Activated CD4-positive, alpha-beta T cell treated with anti-CD3 and anti-CD28 coated beads for 1 hour (primary cell): ENCODE measurements at places on chromosomes 5 and 9.

GRCh38 chr5:71932655-71933338 lies 174.5 kb upstream of the MAP1B start:
- no peak for DNase-seq

- DNase-seq, result no peak
Measured at GRCh38 chr9:113953531-113953930, 77.4 kb downstream of the ZNF618 start.

GRCh38 chr9:14535161-14535955 lies 157.9 kb downstream of the ZDHHC21 start:
- DNase-seq, result no peak

DNA sequence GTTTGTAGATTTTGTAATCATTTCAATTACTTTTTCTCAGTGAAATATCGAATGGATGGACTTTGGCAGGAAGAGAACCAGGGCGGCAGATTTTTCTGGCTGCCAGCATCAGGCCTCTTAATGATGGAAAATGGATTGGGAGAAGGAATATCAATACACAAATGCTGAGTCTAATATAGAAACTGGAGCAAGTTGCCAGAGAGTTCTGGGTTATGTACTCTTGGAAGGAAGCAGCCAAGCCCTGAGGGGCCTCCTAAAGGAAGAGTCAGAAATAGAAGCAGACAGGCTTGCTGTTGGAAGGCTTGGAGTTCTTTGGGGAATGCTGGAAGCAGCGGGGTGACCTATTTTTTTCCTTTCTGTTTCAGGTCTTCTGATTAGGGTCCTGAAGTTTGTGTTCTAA lies 428.6 kb downstream of the DMAC1 start:
- DNase-seq, result no peak

DNA sequence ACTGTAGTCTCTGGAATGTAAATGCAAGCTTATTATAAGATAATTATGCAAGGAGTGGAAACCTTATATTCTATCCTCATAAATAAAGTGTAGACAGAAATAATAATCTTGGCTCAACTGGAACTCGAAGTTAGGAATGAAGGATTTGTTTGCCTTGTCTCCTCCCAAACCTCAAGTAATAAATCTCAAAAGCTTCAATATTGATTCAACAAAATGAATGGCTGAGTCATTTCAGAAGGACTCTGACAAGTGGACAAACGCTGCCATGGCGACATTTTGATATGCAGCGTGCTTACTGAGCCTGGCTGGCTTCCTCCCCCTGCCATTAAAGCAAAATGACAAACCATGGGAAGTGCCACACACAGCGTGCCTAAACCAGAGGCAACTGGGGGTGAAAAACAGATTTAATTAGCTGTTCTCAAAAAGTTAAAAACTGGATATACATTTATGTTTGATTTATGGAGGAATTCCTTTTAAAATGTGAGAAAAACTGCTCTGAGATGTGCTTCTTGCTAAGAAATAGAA lies 10.5 kb upstream of the ADGRV1 start:
- DNase-seq, result no peak

- DNase-seq, result no peak
Measured at GRCh38 chr9:135308821-135309762, 170.5 kb upstream of the PPP1R26 start.

DNA sequence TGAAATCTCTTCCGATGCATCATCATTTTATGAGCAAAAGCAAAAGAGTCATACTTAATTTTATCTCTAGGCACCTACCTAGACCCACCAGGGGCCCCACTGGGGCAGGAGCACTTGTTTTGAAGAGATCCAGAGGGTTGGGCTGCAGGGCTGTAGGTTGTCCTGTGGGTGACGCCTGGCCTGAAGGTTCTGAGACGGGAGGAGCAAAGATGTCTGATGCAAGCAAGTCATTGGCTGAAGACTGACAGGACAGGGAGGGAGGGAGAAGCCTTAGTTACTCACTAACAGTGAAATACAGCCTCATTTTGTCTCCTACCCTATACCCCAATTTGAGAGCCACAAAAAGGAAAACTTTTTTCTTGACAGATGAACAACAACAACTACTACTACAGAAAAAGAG lies 17.1 kb upstream of the C9 start:
- DNase-seq, result no peak

DNA sequence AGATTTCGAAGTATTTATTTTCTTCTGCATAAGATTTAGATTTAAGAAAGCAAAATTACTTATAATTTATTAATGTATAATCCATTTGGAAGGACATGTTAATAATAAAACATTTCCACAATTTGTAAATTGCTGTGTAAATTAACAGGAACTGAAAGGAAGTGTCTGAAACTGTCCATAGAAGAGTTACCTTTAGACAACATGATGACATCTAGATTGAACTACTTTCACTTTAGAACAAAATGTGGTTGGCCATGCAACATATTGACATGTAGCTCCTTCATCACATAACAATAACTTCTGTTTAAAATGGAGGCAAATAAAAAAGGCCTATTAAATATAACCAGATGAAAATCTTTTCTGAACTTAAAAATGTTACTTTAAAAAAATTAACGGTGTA lies 1849.5 kb upstream of the ACO1 start:
- no peak for DNase-seq

DNA sequence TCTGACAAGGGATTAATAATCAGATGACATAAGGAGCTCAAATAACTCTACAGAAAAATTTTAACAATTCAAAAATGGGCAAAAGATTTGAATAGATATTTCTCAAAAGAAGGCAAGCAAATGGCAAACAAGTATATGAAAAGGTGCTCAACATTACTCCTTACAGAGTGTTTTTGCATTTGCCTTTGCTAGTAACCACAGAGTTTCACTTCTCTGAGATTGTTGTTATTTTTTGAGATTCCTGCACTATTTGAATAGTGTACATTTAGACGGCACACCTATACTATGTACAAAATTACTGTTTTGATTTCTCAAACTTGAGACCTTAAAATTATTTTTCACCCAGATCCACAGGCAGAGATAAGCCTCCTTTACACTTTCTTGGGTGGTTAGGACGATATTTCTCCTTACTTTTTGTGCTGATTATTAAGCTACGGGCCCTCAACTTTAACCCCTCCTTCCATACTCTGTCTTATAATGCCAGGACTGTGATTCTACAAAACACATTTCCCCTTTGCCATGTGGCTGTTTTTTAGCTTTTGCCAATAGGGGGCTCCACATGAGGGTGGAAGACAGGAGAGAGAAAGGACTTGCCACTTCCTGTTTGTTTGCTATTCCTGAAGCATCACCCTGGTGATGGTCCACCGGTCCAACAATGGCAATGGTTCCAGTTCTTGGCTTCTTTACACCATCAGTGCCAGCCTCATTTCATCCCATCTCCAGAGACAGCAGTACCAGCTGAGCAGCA lies 65.0 kb upstream of the DAP start:
- DNase-seq, result no peak

DNA sequence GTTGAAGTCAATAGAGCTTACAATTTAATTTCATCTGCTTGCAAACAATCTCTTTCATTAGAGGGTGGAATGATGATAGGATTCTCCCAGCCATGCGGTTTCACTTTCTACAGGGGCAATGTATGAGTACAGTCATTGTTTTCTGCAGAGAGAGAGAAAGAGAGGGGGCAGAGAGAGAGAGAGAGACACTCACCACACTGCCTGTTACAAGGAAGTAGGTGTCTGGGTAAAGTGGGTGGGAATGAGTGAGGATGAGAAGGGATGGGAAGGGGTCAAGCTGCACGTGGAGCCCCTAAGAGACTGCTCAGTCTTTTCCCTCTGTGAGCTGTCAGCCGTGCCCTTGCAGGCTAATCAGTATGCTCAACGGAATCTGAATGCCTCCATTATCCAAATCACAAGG lies 454.3 kb downstream of the KDM4C start:
- no peak for DNase-seq

- DNase-seq, result no peak
Measured at GRCh38 chr9:68949271-68950000, 64.5 kb downstream of the PRKACG start.

- DNase-seq, result no peak
Measured at GRCh38 chr5:139468421-139468931, 2.3 kb upstream of the SMIM33 start.

DNA sequence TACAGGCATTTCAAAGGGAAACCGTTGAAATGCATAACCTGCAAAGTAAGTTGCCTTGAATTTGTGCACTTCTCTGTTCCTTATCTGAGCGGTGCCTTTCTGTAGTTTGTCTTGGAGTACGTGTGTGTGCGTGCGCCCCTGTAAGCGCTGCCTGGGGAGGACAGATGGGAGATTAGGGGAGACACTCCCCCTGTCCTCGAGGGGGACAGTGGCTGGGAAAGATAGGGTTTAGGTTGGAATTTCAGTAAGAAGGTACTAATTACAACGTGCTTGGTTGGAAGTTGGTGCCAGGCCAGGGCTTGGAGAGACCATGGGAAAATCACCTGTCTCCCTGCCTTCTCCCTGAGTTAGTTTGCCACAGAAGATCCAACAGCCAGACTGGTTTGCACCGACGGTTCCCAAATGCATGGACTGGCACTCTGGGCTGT lies 73.2 kb downstream of the PIK3R1 start:
- no peak for DNase-seq

DNA sequence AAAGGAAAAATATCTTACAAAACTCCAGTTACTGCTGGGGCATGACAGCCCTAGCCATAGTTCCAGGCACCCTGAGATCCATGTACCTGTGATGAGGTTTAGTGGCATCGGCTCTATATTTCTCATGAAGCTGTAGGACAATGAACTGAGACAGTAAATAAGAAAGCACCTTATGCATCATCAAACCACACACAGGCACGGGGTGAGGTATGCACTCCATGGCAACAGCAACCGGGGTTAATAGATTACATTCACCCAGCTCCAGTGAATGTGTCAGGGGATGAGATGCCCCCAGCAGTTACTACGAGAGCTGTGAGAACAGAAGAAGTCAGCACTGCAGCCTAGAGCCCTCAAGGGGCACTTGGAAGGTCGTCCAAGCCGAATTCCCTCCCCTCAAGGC lies 162.0 kb upstream of the S1PR3 start:
- no peak for DNase-seq

GRCh38 chr5:123881759-123882244 lies 369.8 kb downstream of the CSNK1G3 start:
- DNase-seq, result no peak

GRCh38 chr5:74098941-74099340 lies 472.9 kb downstream of the ARHGEF28 start:
- DNase-seq, result no peak

DNA sequence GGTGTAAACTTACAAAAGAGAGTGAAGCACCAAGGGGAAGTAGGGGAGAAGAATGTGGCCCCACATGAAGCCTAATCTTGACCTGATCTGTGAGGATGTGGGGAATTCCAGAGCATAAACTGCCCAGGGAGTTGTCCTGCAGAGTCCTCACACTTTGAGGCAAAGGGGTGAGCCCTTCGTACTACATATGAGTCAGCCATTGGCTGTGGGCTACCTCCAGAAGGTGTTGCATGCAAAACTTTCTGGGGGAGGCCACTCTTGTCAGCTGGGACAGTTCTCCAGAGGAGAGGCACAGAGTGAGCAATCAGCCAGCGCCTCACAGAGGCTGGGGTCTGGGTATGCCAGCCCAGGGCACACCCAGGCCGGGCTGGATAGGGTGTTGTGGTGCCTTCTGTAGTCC lies 98.1 kb upstream of the NMUR2 start:
- DNase-seq, result no peak

- no peak for DNase-seq
Measured at GRCh38 chr5:179265514-179266290, 79.6 kb downstream of the ADAMTS2 start.

DNA sequence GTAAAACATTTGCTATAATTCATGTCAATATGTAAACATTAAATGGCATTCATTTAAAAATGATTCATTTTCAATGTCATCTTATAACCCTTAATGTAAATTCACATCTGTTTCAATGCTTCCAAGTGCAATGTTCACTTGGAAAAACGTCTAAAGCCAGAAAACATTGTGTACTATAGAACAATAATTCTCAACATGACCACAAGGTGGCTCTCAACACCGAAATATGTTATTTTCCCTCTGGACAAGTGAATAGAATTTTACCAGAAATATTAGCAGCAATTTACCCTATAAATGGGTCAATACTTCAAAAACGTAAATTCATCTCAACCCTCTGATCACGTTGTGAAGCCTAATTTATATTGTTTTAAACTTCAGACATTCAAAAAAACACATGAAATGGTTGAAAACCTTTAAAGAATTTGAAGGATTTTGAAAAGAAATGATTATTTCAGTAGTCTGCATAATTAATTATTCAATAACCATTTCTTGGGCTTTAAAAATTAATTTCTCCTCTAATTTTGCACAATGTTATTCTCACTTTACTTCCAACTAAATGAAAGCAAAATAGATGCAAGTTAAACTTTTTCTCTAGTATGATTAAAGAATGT lies 11.0 kb downstream of the CDH10 start:
- no peak for DNase-seq

GRCh38 chr9:110546411-110546871 lies 33.1 kb downstream of the SVEP1 start:
- no peak for DNase-seq

GRCh38 chr9:34171753-34172535 lies 6.9 kb upstream of the UBAP1 start:
- no peak for DNase-seq

DNA sequence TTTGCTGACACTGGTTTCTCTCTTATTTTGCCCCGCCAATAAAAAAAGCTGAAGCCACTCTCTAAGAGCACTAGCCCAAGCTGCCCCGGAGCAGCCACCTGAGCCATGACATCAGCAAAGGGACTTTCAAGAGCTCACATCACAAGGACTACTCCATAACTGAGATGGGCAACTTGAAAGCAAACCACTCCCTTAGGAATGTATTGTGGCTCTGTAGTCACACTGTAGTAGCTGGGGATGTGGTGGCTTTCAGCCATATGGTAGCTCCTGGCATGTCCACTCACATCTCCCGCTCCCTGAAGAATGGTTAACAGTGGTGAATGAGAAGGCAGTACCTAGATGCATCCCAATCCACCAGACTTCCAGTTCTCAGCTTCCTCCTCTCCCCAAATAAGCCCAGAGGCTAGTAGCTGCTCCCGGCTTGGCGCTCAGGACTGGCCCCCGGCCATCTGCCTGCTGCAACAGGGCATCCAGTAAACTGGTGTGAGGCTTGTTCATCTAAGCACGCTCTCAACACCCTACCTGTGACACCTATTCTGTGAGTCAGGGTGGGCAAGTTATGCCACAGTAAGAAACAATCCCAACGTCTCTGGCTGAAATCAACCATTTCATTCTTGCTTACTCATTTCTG lies 63.7 kb downstream of the S1PR3 start:
- DNase-seq, result no peak

- DNase-seq, result no peak
Measured at GRCh38 chr5:5418764-5419163, 3.7 kb upstream of the ICE1 start.
